ENCODE measurements at places on chromosomes 2 and 18.

DNA sequence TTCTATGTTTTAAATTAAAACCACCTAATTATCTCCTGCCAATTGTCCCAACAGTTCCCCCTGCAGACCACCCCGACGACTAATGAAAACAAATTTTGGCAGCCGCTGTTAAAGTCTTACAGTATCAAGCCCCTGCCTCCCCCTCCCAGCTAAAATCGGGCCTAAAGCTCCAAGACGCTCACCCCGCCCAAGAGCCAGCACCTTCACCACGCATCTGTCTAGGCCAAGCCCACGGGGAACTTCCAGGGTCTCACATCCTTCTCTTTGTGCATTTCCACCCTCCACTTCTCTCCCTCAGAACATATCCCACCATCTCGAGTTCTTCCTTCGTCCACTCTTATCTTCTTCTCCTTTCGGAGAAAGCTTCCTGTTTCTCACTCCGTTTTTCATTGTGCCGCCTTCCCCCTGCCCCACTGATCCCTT lies 445 bp downstream of the PRPF40A start:
- DNase-seq: no peak

GRCh38 chr2:9774266-9774665 lies 69.0 kb upstream of the TAF1B start:
- DNase-seq: no peak

DNA sequence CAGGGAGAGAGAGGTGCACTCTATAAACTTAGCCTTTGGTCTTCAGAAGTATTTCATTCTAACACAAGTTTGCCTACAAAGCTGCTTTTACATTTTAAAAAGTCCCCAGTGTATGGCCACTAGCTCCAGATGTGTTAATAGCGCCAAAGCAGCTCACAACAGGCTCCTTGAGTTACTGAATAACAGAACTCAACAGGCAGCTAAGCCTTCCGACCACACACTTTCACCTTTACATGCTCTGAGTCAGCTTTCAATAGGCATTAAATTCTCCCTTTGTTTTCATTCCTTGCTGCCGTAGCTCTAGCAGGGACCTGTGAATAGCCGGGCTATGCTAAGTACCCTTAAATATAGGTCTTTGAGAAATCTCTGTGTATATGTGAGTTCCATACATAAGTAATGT lies 262.8 kb upstream of the PARD3B start:
- no peak for DNase-seq

DNA sequence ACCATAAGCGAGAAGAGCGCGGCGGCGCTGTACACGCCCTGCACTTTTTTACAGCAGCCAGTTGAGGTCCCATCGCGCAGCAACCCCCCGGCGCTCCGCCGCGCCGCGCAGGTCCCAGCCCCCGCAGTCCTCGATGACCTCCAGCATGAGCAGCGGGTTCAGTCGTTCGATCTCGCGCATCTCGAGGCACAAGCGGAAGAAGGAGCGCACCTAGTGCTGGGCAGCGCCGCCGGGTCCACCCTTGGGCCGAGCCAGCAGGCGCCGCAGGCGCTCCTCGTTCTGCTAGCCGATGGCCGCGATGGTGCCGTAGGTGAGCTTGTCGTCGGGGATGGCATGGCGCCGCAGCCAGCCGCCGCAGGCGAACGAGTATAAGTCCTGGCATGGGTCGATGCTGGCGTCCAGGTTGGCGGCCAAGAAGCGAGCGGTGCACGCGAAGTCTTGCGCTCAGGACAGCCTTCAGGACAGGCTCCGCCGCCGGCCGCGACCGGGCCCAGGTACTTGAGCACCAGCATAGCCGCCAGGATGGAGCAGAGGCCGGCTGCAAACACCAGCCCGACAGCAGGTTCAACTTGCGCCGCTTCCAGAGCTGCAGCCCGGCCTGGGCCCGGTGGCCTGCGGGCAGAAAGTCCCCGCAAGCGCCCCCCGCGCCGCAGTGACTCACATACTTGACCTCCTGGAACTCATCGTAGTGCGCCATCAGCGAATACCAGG lies 8.3 kb downstream of the ALPP start:
- no peak for DNase-seq

- no peak for DNase-seq
Measured at GRCh38 chr18:61669320-61669719, 223.5 kb downstream of the RNF152 start.

DNA sequence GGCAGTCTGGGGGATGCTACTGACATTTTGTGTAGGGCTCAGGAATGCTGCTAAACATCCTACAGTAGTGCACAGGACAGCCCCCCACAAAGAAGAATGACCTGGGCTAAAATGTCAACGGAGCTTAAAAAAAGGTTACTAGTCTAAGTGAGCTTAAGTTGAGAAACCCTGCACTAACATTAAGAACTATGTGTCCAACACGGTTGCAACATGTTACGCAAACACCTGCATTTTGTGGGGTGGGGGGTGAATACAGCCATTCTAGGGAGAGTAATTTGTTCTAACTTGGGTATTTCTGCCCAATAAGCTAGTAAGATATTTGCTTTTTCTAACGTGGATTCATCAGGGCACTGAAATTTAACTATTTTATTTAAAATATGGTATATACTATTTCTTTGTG lies 57.9 kb downstream of the SLC8A1 start:
- DNase-seq: no peak

GRCh38 chr2:143217512-143218115 lies 88.4 kb downstream of the ARHGAP15 start:
- DNase-seq: no peak

DNA sequence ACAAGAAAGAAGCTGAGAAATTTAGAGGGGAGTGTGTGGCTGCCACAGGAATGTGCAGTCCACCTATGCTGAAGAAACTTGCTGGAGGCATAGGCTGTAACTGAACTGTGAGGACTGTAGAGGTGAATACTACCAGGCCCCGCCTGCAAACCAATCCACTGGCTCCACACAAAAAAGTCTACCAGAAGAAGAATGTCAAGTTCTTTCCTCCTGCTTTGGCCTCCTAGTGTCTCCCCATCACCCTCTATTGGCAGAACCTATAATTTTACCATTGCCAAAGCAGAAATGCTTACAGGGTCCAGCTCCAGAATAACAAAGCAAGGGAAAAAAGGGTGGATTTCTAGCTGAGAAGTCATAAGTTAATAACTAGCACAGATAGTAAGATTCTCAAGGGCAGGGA lies 5.9 kb upstream of the ATP5MC3 start:
- no peak for DNase-seq

- no peak for DNase-seq
Measured at GRCh38 chr2:15548974-15549373, 12.2 kb downstream of the NBAS start.

- DNase-seq: no peak
Measured at GRCh38 chr2:157307021-157307420, 18.6 kb downstream of the ERMN start.

DNA sequence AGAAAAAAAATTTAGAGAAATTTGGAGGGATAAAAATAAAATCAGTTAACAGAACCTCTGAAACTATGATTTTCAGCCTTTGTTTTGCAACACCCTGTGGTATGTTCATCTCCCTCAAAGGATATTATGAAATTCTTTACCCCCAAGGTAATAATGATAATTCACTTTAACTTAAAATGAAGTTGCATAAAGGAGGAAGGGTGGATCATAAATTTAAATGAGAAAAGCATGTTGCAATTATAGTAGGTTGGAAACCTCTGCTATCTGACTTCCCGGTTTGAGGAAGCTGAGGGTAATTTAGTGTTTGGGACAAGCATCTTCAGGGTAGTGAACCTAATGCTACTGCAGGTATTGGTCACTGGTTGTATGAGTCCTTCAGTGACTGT lies 102.9 kb downstream of the BABAM2 start:
- DNase-seq: no peak

GRCh38 chr2:150477347-150477746 lies 10.1 kb downstream of the RND3 start:
- no peak for DNase-seq

DNA sequence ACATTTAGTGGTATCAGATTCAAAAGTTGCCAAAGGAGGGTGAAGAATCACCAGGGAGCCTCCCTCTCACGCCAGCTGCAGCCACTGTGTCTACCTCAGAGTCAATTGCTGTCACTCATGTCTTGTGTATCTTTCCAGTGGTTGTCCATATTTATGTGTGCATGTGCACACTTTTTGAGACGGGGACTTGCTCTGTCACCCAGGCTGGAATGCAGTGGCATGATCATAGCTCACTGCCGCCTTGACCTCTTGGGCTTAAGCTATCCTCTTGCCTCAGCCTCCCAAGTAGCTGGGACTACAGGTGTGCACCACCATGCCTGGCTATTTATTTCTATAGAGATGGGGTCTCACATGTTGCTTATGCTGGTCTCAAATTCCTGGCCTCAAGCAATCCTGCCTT lies 4.0 kb downstream of the MOCOS start:
- DNase-seq: no peak

DNA sequence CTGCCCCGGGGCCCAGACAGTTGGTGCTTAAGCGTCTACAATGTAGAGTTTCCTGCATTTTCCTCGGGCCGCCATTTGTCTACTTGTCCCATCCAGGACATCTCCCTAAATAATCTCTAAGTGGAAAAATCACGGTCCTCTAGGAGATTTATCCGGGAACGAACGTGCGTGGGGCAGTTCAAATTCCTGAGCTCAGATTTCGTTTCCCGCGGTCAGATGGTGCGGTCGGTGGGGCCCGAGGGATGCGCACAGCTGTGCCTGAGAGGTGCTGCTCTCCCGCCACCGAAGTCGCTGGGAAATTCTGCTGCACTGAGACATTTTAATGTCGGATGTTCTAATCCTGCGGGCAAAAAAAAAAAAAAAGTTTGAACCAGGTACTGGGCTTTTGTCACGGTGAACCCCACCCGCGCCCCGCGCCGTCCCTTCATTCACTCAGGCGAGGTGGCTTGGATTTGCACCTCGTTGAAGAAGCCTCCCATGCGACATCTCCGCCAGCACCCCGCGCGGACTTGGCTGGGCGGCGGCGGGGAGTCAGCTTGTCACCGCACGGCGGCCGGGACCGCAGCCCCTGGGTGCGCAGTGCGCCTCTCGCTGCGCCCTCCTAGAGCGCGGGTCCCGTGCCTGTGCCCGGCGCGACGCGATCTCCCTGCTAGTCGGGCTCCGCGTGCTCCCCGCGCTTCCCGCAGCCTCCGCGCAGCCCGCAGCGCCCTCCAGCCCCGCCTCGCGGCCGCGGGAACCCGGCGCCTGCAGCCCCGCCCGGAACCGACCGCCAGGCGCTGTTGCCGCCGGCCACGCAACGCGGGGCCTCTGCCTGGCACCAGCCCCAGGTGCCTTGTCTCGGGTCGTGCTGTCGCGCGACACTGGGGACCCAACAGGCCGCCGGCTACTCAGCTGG lies 191.9 kb upstream of the TCF4 start:
- no peak for DNase-seq

DNA sequence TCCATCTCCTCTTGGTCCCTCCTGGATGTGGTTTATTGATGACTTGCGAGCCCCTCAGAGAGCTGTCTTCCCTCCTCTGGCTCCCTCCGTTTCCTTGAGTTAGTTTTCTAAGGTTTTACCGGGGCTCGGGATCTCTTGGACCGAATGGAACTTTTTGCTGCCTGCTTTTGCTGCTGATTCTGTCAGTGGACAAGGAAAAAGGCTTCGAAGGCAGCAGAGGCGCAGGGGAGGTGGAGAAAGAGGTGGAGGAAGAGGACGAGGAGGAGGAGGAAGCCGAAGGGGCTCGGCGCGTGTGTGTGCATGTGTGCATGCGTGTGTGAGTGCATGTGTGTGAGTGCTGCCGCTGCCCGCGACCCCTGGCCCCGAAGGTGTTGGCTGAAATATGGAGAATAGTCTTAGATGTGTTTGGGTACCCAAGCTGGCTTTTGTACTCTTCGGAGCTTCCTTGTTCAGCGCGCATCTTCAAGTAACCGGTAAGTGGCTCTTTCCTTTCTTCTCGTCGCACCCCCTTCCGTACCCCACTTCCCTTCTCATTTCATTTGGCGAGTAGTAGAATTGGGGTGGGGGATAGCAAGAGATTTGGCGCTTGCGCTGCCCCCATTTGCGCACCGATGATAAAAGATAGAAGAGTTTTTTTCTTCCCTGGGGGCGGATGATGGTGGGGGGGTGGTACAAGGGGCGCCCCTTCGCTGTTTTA lies 557 bp downstream of the DCC start:
- no peak for DNase-seq

- no peak for DNase-seq
Measured at GRCh38 chr2:231526341-231527090, 3.7 kb downstream of the NMUR1 start.

DNA sequence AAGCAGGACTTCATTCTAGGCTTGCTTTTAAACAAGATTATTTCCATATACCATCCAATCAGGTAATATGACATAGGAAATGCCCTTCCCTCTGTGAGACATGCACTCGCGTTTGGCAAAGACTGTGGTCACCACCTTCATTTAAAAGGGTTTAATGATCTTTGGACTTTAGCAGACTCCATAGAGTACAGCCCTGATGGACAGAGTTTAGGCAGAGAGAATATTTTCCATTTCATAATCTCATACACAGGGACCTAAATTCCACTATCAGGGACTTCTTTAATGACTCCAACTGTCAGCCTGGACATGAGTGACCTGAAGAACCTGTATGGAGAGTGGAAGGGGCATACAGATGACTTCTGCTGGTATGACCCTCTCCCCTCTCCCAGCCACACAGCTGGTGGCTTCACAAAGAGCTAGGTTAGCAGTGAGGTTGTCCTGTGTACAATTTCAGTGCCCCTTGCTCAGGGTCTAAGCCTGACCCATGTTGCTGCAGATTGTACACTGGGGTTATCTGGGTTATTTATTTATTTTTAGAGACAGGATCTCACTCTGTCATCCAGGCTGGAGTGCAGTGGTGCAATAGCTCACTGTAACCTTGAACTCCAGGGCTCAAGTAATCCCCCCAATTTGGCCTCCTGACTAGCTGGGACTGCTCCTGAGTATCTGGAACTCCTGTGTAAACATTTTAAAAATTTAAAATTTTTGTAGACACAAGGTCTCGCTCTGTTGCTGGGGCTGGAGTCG lies 59.2 kb downstream of the PTPRM start:
- no peak for DNase-seq

GRCh38 chr2:219868635-219869034 lies 241.2 kb downstream of the SLC4A3 start:
- no peak for DNase-seq

Measured in PC-9 (cell line).